Pancreas (tissue), 10 donors: ENCODE measurements at places on chromosomes 1 and 21. TPM values are rescaled to one million over a fixed set of nuclear protein-coding genes. Genes with fewer than 3 reads are reported as not detected.

The RORC gene
- total RNA-seq: 24.9 TPM

The IGSF21 gene
- 0.28 TPM for total RNA-seq

The PGLYRP4 gene
- not detected for total RNA-seq

The PLEKHA6 gene
- 15.6 TPM for total RNA-seq

The LRP8 gene
- 0.08 TPM for total RNA-seq

- no peak for DNase-seq
- H3K27ac ChIP-seq: peak overlapping the region; percentile 39
- H3K4me1 ChIP-seq: peaks cover 13% of the 10 kb centered on the region
- no peak overlapping the region for H3K4me3 ChIP-seq
- no peaks in the 10 kb centered on the region for H3K27me3 ChIP-seq
Observed at GRCh38 chr1:205585835-205586785, 45.7 kb downstream of the ELK4 start.

DNA sequence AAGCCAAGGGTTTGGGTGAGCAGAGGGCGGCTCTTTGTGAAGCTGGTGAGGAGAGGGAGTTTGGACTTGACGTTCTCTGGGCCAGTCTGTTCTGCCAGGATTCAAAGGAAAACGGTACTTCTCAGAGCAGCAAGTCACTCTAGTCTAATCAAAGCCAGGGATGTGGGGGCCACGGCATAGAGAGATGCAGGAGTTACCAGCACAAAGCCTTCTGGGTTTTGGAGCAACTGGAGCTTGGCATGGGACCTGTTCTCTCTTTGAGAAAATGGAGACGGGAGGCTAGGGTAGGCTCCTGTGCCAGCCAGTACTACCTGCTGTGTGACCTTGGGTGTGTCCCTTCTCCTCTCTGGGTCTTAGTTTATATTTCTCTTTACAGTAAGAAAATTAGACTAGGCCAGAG, 2.1 kb downstream of the TXLNA start:
- H3K4me3 ChIP-seq: no peak overlapping the region
- DNase-seq: no peak
- no peak overlapping the region for H3K27ac ChIP-seq
- H3K4me1 ChIP-seq: peaks cover 20% of the 10 kb centered on the region
- H3K36me3 ChIP-seq: no peaks in the 10 kb centered on the region
- H3K27me3 ChIP-seq: no peaks in the 10 kb centered on the region

DNA sequence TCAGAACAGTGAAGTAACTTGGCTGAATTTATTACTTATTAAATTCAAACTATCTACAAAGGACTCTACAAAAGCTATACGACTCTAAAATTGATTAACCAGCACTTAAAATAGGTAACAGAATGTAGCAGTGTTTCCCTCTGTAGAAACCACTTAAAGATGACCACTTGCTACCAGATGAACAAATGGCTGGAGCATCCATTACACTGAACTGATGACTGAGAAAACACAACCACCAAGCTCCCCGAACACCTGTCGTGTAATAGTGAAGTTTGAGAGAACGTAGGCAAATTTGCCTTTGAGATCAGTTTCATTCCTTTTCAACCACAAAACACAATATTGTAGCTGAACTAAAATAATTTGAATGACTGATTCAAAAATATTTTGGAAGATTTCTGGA, 226.7 kb downstream of the KCNT2 start:
- no peak overlapping the region for H3K4me3 ChIP-seq
- H3K27me3 ChIP-seq: no peaks in the 10 kb centered on the region

- no peak for DNase-seq
- no peaks in the 10 kb centered on the region for H3K36me3 ChIP-seq
- no peaks in the 10 kb centered on the region for H3K4me1 ChIP-seq
- no peak overlapping the region for H3K27ac ChIP-seq
- no peaks in the 10 kb centered on the region for H3K27me3 ChIP-seq
Observed at GRCh38 chr1:162632698-162633080, 425 bp downstream of the DDR2 start.

DNA sequence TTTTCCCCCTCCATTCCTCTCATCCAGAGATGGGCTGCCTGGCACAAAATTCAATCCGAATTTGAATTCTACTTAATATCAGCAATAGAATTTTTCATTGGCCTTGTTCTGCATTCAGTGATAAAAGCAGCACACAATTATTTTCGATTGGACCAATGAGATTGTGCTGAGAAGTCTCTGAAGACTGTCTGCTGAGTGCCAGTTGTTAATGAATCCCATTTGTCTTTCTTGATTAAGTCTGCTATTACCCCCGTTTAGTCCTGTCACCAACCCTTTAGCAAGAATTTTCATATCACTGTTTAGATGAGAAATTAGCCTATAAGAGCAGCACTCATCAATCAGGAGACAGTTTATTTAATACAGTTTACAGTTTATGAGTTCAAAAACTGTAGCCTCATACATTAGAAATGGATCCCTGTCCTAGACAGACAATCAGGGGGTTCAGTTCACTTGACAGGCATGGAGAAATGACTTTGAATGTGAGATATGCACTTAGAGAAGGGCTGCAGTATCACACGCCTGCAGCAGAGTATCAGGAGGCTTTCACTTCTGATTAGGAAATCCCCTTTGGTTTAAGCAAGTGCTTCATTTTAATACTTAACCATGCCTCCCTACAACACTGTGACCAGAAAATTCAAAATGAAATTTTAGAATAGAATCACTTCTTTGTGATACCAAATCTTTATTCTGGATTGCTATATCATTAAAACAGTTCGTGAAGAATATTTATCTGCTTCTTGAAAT, 304.7 kb upstream of the PTBP2 start:
- no peaks in the 10 kb centered on the region for H3K27me3 ChIP-seq
- no peak overlapping the region for H3K27ac ChIP-seq
- H3K36me3 ChIP-seq: no peaks in the 10 kb centered on the region
- no peak overlapping the region for H3K4me3 ChIP-seq

GRCh38 chr1:53508991-53509666, 49.9 kb downstream of the DMRTB1 start:
- no peak for DNase-seq
- no peak overlapping the region for H3K4me3 ChIP-seq
- H3K4me1 ChIP-seq: no peaks in the 10 kb centered on the region
- H3K36me3 ChIP-seq: no peaks in the 10 kb centered on the region
- no peak overlapping the region for H3K27ac ChIP-seq
- no peaks in the 10 kb centered on the region for H3K27me3 ChIP-seq

DNA sequence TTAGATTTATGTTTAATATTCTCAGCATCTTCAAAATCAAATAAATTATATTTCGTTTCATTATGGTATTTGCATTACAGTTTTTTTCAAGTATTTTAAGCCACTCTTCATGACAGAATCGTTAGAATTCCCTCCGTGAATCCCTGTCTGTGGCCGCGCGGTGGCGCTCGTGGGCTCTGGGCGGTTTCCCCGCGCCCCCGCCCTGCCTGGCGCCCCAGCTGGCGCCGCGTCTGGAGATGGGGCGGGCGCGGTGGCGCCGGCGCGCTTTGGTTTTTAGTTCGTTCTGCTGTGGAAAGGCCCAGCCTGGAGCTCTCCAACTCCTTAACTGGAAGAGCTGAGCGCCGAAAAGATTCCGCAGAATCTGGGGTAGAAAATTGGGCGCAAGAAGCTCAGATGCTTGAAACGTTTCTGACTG, 25.7 kb downstream of the PRMT2 start:
- peaks cover 12% of the 10 kb centered on the region for H3K36me3 ChIP-seq
- H3K4me3 ChIP-seq: no peak overlapping the region
- peak; percentile 38 for DNase-seq
- no peaks in the 10 kb centered on the region for H3K27me3 ChIP-seq
- H3K4me1 ChIP-seq: no peaks in the 10 kb centered on the region

- no peak overlapping the region for H3K4me3 ChIP-seq
- DNase-seq: peak; percentile 58
- no peak overlapping the region for H3K27ac ChIP-seq
- H3K4me1 ChIP-seq: no peaks in the 10 kb centered on the region
- no peaks in the 10 kb centered on the region for H3K27me3 ChIP-seq
Observed at GRCh38 chr1:244801246-244801645, 34.2 kb upstream of the COX20 start.

- no peak overlapping the region for H3K4me3 ChIP-seq
- H3K27ac ChIP-seq: no peak overlapping the region
- H3K27me3 ChIP-seq: no peaks in the 10 kb centered on the region
- no peak for DNase-seq
- H3K36me3 ChIP-seq: no peaks in the 10 kb centered on the region
- H3K4me1 ChIP-seq: no peaks in the 10 kb centered on the region
Observed at GRCh38 chr1:175922254-175922881, 179.0 kb upstream of the TNR start.

DNA sequence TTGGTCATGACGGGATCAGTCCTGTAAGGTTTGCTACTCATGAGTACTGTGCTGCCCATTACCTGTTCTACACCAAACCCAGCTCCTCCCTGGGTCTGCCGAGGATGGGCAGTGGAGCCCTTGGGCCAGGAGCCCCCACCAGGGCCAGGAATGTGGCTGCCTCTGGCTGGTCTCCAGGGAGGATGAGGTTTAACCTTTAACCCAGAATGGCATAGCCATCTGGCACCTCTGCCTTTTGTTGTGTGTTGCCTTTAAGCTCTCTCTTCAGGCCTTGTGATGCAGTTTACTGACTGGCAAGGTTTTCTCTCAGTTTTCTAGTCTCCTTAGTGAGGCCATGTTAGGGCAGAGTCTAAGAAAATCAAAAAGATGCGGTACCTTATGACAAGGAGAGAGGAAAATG, 38.6 kb downstream of the SIPA1L2 start:
- no peak overlapping the region for H3K27ac ChIP-seq
- no peak for DNase-seq
- H3K36me3 ChIP-seq: no peaks in the 10 kb centered on the region
- H3K27me3 ChIP-seq: no peaks in the 10 kb centered on the region
- H3K4me1 ChIP-seq: no peaks in the 10 kb centered on the region
- no peak overlapping the region for H3K4me3 ChIP-seq

DNA sequence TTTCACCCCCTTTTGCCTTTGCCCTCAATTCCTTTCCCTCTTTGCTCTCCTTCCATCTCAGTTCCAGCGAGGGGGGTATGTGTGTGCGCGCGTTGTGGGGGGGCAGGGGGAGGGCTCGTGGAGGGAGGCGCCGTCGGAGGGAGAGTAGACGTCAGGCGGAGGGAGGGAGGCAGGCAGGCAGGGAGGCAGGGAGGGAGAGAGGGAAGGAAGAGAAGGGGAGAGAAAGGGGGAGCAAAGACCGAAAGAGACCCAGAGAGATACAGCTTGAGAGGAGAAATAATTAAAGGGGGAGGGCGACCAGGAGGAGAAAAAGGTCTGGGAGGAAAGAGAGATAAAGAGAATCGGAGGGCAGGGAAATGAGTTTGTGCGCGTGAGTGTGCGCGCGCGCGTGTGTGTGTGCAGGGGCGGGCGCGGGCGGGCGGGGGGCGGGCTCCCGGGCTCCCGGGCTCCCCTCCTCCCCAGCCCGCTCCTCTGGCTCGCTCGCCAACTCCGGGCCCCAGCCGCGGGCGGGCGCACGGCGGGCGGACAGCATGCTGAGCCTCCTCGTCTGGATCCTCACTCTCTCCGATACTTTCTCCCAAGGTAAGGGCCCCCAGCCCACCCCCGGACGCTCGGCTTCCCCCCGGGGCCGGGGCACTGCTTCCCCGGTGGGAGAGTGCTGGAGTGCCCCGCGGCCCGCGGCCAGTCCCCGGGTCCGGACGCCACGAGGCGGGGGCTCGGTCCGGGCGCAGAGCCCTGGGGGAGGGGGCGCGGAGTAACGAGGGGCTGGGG, at the start of gene KIRREL1:
Gene KIRREL1, plus strand, starts transcription at position 499 of the 771 bp plus-strand sequence. Its CDS starts 32 bp downstream, at position 531.
- H3K27ac ChIP-seq: peak within 1 kb of the TSS; percentile 15
- H3K4me3 ChIP-seq: peak within 1 kb of the TSS; percentile 68
- DNase-seq: peak; percentile 51
- H3K4me1 ChIP-seq: no peaks in the 10 kb centered on the region
- no peaks in the 10 kb centered on the region for H3K27me3 ChIP-seq

- no peaks in the 10 kb centered on the region for H3K27me3 ChIP-seq
- peak; percentile 88 for DNase-seq
- no peaks in the 10 kb centered on the region for H3K36me3 ChIP-seq
- no peak overlapping the region for H3K27ac ChIP-seq
Observed at GRCh38 chr1:214328770-214329469, 48.0 kb downstream of the SMYD2 start.

DNA sequence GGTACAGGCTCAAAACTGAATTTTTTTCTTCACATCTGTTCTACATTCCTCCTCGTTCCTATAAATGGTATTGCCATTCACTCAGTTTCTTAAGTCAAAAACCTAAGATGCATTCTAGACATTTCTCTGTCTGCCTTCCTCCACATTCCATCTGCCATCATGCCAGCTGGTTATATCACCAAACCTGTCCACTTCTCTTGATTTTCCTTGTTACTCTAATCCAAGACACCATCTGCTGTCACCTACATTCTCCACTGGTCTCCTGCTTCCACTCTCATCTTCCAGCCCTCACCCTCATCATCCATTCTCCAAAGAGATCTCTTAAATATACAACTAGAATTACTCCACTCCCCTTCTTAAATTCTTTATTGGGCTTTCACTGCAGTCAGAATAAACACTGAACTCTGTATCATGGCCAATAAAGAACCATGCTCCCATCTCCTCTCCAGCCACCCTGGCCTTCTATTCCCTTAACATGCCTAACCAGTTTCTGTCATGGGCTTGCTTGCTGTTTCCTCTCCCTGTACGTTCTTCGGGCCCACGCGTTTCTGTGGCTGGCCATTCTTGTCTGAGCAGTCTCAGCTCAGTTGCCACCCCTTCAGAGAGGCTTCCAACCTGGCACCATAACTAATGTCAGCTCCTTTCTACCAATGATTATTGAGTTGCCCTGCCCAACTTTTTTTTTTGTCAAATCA, 278.3 kb downstream of the ST6GALNAC3 start:
- H3K4me3 ChIP-seq: no peak overlapping the region
- no peaks in the 10 kb centered on the region for H3K27me3 ChIP-seq
- no peak for DNase-seq
- no peaks in the 10 kb centered on the region for H3K36me3 ChIP-seq
- no peaks in the 10 kb centered on the region for H3K4me1 ChIP-seq

- no peaks in the 10 kb centered on the region for H3K4me1 ChIP-seq
- H3K27ac ChIP-seq: no peak overlapping the region
- no peaks in the 10 kb centered on the region for H3K27me3 ChIP-seq
Observed at GRCh38 chr1:165942927-165943597, 115.6 kb downstream of the UCK2 start.

DNA sequence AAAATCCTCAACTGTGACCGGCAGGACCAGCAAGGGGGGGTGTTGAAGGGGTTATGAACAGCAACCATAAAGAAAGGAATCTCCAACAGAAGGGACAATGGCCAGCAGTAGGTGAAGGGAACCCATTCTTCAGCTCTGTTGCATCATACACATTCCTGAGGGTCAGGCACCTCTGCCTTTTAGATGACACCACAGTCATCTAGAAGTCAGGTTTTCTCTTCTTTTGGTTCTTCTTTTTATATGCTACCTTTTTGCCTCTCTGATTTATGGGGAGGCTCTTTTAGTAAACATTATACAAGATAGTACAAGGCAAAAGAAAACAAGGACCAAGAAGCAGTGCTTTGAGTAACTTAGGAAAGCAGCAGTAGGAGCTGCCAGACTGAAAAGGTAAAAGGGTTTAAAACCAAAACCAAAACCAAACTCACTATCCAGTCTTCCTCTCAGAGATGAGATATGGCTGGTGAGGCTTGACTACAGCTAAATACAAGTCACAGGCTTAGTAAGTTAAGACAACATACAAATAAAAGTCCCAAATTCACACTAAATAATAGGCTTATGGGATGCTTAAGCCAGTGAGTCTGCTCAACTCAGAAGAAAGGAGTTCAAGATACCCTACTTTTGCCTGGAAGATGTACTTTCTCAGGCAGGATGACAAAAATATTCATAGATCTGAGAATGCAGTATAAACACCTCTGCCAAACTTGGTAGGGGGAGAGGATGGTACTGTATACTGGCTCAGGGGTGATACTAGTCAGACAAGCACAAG, 4.1 kb downstream of the TEX38 start:
- H3K4me1 ChIP-seq: no peaks in the 10 kb centered on the region
- no peak for DNase-seq
- no peak overlapping the region for H3K27ac ChIP-seq
- no peaks in the 10 kb centered on the region for H3K27me3 ChIP-seq

- H3K4me1 ChIP-seq: no peaks in the 10 kb centered on the region
Observed at GRCh38 chr1:153685544-153686340, 7.3 kb downstream of the NPR1 start.
